GM12891 (cell line): ENCODE measurements at places on chromosomes 4 and X.

DNA sequence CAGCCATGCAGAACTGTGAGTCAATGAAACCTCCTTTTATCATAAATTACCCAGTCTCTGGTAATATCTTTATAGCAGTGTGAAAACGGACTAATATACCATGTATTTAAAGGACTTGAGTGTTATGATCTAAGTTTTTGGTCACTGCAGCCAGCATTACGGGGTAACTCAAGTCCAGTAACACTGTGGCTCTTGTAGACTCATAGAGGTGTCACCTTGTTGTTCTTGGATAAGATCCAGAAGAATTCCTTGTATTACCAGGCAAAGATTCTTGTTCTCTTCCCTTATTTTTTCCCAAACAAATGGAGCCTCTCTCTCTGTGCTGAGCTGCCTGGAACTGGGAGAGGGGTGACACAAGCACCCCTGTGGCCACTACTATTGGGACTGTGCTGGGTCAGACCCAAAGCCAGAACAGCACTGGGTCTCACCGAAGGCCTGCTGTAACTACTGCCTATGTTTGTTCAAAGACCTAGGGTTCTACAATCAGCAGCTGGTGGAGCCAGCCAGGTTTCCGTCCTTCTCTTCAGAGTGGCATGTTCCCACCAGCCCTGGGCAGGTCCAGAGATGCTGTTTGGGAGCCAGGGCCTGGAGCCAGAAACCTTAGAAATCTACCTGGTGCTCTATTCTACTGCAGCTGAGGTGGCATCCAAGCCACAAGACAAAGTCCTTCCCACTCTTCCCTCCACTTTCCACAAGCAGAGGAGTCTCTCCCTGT lies 43.7 kb upstream of the MED14 start:
- no peak for DNase-seq

DNA sequence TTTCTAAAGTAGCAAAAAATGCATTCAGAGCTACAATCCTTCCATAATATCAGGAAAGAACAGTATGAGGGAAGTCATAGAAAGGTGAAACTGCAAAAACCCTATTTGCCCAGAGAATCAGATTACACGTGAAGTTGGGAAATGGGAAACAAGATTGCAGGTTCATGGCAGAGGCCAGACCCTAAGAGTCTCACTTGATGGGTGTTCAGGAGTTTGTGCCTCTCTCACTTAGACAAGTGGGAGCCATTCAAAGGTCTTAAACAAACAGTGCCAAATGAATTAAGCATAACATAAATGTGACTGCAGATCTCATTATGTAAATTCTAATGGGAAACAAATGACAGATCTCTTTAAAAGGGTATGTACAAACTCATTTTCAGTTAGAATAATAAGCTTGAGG lies 91.6 kb downstream of the ARAP2 start:
- DNase-seq: no peak

GRCh38 chr4:114161809-114162208 lies 182.4 kb upstream of the ARSJ start:
- DNase-seq: no peak

- no peak for DNase-seq
Observed at GRCh38 chr4:142316025-142316424, 530.1 kb downstream of the INPP4B start.

DNA sequence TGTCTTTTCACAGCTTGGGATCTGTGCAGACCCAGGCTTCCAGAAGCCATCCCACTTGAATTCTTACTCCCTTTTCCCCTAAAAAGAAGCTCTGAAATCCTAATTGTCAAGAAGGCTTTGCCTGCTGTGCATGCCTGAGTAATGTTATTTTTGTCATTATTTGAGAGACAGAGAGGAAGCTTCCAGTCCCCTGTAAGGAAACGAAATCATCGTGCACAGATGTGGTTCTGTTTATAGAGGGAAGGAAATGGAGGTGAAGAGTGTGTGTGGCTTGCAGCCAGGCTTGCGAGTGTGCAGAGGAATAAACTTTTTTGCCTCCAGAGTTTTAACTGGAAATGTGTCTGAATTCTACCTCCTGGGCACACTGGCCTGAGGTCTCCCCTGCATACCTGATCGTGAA lies 70.2 kb downstream of the TBL1X start:
- no peak for DNase-seq

DNA sequence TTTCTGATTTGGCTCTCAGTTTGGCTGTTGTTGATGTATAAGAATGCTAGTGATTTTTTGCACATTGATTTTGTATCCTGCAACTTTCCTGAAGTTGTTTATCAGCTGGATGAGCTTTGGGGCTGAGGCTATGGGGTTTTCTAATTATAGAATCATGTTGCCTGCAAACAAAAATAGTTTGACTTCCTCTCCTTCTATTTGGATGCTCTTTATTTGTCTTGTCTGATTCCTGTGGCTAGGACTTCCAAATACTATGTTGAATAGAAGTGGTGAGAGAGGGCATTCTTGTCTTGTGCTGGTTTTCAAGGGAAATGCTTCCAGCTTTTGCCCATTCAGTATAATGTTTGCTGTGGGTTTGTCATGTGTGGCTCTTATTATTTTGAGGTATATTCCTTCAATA lies 734.7 kb upstream of the FAM241A start:
- DNase-seq: no peak

DNA sequence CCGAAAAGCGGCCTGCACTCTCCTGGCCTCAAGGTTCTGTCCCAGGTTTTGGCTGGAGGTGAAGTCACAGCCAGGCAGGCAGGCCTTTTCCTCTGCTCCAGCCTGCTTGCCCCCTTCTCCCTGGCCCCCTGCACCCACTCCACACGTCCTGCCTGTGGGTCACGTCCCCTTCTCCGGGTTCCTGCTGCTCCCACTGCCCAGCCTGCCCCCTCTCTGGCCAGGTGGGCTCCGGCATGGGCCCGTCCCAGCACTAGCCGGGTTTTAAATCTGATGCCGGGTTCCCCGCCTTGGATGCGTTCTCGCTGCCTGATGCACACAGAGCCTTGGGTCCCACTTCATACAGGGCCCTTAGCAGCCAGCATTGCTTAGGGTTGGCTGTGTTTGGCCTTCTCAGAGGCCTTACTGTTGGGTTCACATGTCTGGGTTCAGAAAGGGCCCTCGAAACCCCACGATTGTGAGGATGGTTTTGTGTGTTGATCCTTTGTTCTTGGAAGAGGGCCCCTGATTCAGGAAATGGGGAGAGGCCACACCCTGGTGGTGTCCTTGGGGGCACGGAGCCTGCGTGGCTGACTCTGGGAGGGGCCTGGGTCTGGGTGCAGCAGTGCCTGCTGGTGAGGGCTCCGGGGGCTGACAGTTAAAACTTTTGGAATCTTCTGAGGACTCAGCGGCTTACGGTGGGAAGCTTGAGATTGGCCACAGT lies 6.0 kb downstream of the CPZ start:
- DNase-seq: no peak

DNA sequence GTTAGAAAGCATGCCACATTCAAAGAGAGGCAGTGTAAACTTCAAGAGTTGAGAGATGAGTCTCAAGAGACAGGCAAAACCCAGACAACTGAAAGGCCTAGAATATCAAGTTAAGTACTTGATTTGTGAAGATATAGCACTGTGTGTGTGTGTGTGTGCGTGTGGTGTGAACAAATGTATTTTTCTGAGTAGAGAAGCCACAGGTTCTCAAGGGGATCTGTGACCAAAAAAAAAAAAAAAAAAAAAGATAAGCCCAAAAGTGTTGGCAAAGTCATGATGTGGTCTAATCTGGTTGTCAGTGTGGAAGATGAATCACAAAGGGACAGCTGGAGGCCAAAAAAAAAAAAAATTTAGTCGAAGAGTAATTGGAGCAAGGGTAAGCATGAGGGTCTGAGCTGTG lies 3.9 kb downstream of the RIPPLY1 start:
- no peak for DNase-seq

DNA sequence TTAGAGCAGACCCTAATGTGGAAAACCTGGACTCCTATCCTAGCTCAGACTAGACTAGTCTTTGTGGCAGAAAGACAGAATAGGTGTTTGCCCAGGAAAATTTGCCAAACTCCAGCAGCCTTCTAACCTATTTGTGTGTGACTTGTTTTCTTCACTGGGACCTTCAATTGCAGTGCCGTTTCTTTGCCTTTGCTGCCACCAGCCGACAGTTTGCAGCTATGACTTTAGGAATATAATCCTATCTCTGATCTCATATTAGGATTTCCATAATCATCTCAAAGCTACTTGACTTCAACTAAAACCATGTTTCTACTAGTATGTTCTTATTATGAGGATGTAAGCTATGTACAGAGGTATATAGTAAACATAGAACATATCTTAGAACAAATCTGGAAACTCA lies 60.2 kb upstream of the PGAM4 start:
- DNase-seq: no peak

GRCh38 chrX:32673193-32673592 lies 538.2 kb downstream of the DMD start:
- no peak for DNase-seq

- no peak for DNase-seq
Observed at GRCh38 chr4:82282875-82283274, 90.9 kb downstream of the HNRNPD start.

- DNase-seq: no peak
Observed at GRCh38 chr4:113757486-113757885, 4.1 kb downstream of the CAMK2D start.

DNA sequence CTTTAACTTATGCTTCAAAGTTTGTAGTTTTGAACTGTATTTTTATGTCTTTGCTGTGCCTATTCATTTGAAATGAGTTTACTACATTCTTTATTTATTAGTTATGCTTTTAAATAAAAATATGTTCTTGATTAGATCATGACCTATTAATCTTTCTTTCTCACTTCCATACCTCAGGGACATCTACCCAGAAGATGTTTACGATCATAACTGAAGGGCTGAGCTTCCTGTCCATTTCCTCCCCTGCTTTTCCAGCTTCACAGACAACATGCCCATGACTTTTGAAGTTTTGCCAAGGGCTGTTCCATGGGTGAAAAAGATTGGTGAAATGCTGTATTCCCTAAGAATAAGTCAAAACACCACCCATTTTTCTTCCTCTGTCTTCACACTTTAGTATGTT lies 99.7 kb upstream of the DDIT4L start:
- DNase-seq: no peak

GRCh38 chr4:53705151-53705764 lies 114.0 kb upstream of the LNX1 start:
- no peak for DNase-seq

DNA sequence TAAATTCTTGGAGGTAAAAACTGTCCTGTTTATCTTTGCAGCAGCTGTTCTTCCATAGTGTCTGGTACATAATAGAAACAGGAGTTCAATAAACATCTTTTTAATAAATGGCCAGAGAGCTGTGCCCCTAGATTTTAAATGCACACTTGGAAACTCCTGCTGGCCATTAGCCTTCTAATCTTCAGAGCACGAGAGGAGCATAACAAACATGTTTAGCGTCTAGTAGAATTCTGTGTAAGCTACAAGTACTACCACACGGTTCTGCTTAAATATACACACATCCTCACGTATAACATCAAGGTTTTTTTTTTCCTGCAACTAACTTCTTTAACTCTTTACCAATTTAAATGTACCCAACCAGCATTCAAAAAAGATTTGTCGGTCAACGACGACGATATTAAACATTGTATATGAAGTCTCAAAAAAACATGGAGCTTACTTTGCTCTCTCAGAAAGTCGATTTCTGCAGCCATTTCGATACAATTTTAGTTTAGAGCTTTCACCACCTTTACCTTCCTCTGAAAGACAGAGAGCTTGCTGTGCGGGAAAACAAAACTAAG lies 628 bp downstream of the SCLT1 start:
- DNase-seq: no peak

- DNase-seq: no peak
Observed at GRCh38 chr4:135123632-135124031, 922.0 kb upstream of the PABPC4L start.

GRCh38 chr4:98261405-98262291 lies 464 bp downstream of the RAP1GDS1 start:
- no peak for DNase-seq

DNA sequence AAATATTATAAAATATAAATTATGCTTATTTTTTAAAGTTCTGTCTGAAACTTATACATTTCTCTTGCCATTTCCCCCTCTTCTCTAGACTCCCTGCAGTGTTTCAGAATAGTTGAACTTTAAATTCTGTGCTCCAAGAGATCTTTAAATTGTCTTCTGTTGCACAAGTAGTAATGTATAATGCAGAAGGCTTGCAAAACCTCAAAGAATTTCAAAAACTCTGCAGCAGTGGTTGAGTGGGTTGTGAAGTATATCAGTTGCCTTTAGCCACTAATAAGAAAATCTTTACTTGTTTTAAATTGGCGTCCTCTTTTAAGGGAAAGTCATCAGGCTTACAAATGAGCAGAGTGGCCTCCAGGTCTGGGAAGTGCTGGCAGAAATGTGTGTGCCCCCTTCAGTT lies 1153.3 kb upstream of the PABPC4L start:
- DNase-seq: no peak

DNA sequence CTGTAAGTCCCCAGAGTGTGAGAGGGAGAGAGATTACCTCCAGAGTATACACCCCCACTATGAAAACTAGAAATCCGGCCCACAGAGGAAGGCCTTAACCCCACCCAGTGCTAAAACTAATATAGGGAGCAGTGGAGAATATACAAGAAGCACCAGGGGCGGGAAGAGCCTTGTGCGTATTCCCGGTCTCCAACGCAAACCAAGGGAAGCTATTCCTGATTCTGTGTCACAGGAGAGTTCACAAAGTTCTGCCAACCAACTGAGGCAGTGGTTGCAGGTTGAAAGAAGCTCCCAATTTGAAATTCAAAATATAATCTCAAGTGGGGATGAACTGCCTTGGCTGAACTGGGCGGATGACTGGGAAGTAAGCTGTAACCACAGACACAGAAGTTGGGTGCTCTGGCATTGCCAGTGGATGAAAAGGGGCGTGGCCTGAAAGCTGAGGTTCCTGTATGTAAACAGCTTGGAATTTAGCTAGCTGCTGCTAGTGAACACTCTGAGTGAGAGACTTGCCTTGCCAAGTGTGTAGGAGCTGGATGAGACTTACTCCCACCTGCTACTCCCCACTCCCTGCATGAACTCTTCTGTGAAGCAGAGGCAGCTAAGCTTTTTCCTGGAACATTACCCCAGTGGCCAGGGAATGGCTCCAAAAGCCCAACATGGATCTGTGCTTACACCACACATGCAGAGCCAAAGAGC lies 32.7 kb downstream of the ELF2 start:
- DNase-seq: no peak

- DNase-seq: no peak
Observed at GRCh38 chr4:169397762-169398161, 127.0 kb upstream of the SH3RF1 start.

DNA sequence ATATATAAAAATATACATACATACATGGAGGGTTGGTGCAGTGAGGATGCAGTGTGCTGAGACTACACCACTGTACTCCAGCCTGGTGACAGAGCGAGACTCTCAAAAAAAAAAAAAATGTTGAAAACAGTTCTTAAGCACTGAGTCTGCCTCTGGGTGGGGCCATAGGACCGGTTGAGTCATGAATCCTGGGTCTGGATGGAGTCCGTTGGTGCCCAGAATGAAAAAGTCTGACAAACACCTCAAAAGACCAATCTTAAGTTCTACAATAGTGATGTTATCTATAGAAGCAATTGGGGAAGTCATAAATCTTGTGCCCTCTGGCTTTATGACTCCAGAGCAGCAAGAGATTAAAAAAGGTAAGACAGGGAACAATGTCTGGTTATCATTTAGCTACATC lies 70.4 kb downstream of the FGFBP1 start:
- no peak for DNase-seq
